AG09319 (cell line): ENCODE measurements at places on chromosomes 4 and X.
A peak's percentile ranks its signal among the peaks of the same experiment; 100 is the strongest.

DNA sequence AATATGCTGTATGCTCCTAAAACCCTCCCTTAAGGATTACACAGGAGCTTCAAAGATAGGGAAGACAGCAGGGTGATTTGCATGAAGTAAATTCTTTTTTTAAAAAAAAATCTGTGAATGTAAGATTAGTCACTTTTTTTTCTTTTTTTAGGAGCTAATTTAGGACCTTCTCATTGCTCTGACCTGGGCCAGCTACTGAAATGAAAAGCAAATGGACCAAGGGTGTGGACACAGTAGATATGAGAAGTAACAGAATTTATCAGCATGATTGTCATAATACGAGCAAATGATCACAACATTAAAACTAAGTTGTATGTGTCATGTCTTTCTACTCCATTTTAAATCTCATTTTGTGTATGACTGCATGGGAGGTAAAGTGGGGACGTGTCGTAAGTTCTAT is 6.6 kb upstream of the FGF5 start:
- no peak for DNase-seq

GRCh38 chrX:48278958-48279357 is 23.8 kb downstream of the SSX1 start:
- DNase-seq, result no peak

DNA sequence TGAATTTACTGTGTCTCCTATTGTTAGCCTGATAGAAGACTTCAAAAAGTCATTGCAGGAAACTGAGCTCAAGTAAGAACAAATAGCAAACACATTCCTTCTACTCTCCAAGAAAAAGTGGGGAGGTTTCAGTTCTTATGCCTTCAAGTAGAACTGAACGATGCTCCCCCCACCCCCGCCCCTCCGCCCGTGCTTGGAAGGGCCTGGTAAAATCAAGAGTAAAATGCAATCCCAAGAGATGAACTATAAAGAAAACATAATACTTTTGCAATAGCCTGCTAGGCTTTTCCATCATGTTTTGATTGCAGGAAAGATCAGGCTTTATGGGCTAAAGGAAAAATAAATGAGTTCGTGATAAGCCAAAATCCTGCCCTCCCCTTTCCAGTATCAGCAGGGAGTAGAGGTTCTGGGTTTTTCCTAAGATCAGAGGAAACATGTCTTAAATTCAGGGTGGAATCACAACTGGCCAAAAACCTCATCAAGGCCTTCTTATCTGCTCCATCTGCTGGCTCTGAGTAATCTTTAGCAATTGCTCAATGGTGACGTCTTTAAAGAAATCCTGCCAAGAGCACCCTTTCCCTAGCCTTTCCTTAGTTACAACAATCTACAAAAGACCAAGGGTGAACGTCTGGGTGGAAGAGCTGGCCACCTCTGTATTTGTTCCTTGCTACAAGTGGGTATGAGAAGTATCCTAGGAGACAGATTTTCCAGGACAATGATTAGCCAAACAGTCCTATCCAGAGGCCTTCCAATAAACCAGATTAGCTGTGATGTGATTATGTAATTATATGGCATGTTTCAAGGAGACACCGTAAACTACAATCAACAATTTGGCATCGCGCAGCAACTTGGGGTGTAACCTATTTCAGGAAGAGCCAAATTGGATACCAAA is 66.3 kb upstream of the FAM9C start:
- peak; percentile 83 for DNase-seq

- DNase-seq, result peak; percentile 43
Measured at GRCh38 chr4:126697748-126698147, 935.0 kb upstream of the INTU start.

GRCh38 chr4:125325733-125326132 is 11.0 kb downstream of the FAT4 start:
- DNase-seq, result no peak

DNA sequence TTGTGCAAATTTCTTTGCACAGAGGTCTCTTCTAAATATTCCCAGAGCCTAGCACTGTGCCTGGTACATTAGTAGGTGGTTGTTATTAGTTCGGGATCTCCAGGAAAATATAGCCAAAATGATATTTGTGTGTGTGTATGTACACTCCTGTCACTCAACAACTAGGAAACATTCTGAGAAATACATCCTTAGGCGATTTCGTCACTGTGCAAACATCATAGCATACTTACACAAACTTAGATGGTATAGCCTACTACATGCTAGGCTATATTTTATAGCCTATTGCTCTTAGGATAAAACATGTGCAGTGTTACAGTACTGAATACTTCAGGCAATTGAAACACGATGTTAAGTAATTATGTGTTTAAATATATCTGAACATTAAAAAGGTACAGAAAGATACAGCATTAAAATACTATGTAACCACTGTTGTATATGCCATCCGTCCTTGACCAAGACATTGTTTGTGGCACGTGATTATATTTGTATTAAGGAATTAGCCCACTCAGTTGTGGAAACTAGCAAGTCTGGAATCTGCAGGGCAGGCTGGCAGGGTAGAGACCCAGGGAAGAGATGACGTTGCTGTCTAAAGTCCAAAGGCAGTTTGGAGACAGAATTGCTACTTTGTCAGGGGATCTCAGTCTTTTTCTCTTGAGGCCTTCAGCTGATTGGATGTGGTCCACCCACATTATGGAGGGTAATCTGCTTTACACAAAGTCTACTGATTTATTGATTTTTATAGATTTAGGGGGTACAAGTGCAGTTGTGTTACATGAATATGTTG is 106.9 kb downstream of the COL4A6 start:
- DNase-seq, result no peak

DNA sequence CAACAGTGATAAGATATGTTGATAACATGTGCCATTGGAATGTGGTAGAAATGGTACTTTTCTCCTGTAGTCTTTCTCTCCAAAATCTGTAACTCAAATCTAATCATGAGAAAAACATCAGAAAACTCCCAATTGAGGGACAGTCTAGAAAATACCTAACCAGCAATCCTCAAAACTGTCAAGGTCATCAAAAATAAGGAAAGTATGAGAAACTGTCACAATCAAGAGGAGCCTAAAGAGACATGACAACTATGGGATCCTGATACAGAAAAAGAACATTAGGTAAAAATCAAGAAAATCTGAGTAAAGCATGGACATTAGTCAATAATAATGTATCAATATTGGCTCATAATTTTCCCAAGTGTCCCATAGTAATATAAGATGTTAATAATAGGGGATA is 124.5 kb upstream of the PPP1R2C start:
- DNase-seq, result no peak

- no peak for DNase-seq
Measured at GRCh38 chr4:100657187-100657586, 139.4 kb upstream of the EMCN start.

DNA sequence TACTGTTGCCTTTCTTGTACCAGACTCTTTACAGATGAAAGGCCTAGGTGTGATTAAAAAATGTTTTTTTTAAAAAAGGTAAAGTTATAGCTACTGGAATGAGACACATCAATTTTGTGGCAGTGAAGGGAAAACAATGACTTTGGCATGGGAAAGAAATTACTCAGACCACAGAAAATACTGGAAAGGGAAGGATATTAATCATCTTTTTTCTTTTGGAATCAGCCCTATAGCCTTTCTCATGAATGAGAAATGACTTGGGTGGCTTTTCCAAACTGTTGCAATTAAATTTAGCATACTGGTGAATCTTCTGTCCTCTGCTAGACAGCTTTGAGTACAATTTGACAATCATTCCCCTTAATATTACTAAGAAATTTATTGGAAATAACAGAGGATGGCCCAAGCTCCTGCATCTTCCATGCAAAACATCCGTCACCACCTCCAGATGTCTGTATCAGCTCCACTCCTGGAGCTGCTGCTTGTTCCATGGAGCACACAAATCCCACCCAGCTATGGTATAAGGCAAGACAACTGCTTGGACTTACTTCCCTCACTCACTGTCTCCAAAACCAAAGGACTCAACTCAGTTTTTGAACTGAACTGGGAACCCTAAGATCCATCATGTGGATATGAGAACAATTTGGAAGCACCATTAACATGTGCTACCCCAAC is 97.6 kb upstream of the ARSJ start:
- DNase-seq, result no peak

DNA sequence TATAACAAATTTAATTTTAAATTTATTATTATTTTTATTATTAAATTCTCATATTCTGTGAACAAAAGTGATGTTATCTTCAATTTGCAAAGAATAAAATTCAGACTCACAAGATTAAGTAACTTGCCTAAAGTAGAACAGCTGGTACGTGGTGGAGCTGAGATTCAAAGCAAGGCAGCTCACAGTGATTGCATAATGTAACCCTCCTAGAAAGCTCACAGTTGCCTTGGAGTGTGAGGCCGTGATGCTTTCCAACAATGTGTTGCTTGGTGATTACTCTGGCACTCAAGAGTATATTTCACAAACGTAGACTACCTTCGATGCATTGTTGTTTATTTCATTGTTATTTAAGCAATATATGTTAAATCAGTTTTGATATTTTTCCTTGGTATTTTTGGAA is 1039.2 kb upstream of the PABPC4L start:
- DNase-seq, result no peak

GRCh38 chrX:16718824-16719333 is 533 bp upstream of the SYAP1 start:
- DNase-seq, result no peak

DNA sequence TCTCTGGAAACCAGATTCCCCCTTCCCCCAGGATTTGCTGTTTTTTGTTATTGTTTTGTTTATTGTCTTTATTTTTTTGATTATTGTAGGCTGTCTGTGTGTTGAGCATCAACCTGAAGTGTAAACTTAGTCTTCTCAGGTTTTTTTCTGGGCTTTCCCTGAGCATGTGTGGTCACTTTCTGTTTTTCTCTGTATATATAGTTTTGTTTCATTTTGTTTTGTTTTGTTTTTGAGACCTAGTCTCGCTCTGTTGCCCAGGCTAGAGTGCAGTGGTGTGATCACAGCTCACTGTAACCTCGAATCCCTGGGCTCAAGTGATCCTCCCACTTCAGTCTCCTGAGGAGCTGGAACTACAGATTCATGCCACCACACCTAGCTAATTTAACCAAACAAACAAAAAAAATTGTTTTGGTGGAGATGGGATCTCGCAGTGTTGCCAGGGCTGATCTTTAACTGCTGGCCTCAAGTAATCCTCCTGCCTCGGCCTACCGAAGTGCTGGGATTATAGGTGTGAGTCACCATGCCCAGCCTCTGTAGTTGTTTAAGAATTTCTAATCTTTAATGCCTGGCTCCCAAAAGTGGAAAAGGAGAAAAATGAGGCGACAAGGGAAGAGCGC is 9.1 kb downstream of the IL13RA1 start:
- DNase-seq, result no peak
